Stimulated activated CD8-positive, alpha-beta memory T cell treated with anti-CD3 and anti-CD28 coated beads, Interleukin-15, amount 100 ng/mL, for 1 hour (primary cell): ENCODE measurements at places on chromosomes 1 and 21.

DNA sequence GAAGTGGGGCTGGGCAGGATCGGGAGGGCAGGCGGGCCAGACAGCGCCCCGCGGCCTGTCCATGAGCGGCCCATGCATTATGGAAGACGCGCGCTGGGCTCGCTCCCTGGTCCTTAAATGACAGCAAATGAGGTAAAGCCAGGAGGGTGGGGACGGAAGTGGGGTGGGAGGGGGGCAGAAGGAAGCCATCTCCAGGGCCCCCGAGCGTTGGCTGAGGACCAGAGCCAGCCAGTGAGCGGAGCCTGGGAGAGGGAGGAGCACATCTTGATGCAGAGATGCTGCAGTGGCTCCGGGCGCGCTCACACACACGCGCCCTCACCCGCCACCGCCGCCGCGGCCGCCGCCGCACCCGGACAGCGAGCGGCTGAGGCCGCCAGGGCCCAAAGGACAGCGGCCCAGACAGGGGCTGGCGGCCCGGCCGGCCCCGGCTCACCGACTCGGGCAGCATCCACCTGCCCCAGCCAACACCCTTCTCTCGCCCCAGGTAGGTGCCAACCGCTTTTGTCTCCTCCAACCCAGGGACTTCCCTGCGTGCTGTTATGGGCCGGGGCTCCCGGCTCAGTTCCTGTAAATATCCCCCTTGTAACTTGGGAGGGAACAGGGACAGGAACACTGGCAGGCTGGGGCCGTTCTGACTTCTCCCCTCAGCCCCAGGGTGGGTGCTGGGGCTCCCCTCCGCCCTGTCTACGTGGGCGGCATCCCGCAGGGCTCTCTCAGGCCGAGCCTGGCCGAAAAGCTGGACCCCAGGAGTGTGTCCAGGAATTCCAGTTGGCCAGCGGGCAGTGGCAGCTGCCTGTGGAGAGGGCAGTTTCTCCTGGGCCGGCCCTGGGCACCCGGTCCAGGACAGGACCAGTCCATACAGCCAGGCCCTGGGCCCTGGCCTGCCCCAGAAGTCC, at the start of gene CNTN2:
CNTN2 (plus strand) TSS at position 302 of the 896 bp plus-strand sequence. CDS start 9,974 bp downstream, outside the sequence.
- DNase-seq = no peak

- DNase-seq = no peak
These were observed 45.3 kb upstream of the B3GALNT2 start for GRCh38 chr1:235549351-235550139.

DNA sequence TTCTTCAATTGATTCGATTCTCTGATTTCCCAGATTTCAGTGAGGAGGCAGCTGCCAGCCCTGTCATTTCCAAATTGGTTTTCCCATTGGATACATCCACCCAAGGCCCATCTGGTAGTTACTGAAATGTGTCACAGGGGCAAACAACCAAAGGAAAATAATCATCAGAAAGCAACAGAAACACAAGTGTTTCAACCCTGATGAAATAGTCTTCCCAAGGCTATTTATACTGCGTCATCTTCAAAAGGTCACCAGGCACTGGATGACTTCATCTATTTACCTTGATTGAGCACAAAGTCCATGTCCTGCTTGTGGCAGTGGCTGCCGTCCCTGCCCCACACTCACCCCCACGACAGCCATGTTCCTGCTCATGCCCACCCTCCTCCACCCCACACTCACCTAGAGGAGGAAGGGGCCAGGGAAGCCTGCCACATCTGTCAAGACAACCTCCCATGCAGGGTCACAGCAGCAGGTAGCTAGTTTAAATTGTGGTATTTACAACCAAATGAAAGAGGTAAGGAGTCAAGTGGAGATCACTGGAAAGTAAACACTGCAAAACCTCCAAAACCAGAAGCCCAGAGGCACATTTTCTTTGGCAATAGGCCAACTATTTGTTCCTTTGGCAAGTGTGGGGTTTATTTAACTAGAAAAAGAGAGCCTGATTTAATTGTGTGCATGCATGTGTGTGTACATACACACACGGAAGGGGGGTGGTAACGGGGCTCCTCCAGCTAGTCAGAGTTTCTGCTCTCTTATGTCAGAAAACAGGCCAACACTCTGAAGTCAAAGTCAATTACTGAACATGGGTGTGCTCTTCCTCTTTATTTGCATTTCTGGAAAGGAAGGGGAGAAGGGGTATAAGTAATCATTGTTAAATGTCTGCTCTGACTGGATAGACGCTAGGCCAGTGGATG, 49.5 kb upstream of the RAB4A start:
- no peak for DNase-seq

DNA sequence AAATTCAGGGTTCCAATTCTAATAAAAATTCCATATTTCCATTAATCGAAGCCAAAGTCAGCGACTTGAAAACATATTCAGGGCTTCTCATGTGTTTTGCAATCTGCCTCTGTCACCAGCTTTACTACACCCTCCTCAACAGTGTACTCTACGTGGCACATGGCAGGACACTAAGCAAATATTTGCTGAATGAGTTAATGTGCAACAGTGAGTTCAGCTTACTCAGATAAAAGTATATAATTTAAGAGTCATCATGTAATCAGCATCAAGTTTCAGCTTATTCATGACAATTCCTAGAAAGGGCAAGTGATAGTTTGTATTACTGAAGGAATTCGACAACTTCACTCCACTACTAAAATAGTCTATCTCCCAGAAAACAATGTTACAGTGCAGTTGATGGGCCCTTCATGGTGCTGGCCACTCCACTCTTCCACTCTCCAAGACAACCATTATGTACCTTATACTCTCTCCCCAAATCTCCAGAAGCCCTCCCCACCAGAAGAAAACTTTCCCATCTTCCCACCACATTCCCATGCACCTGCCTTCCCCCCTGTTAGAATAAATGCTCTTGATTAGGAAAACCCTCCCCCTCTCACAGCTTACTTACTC, 97.3 kb downstream of the TTLL7 start:
- DNase-seq = no peak

DNA sequence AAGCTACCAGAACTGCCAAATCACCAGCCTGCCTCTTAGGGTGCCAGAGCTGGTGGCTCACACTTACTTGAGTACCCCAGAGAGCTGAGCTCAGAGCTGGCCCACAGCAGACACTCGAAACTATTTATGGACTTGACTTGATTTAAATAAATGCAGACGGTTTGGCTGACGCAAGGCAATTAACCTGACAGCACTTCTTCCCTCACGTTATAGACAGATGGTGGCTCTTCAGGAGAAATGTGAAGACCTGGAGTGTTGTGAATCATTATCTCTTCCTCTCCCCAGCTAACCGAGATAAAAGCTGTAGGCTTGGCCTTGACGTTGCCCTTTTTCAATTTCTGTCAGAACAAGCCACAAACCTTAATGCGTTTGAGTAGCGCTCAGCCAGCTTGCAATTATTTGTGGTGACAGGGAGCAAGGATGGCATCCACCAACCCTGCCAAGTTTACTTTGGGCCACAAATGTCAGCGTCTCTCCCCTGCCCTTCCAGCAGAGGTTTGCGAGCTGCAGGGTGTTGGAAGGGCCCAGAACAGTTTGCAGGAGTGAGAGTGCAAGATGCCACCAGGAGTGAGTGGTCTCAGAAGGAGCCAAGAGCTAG, 34.0 kb upstream of the BCAR3 start:
- DNase-seq = no peak

- DNase-seq = no peak
These were observed 17.6 kb downstream of the SYNJ1 start for GRCh38 chr21:32710069-32710784.

DNA sequence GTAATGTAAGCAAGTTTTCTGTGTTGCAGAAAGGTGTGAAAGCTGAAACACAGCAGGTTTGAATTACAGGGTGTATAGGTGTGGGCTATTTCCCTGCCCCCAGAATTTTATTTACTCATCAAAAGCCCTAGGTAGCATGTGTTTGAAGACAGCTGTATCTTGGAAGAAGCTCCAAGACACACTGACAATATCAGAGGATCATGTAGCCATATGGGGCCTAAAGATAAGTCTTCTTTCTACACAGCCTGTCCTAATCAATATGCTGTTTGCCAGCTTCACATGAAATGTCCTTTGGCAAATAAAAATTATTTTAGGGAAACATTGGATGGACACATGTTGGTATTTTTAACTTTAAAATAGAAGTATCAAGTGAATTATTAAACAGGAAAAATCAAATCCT, 17.5 kb upstream of the SUCO start:
- DNase-seq = no peak

GRCh38 chr1:56551691-56552090, 27.7 kb downstream of the PLPP3 start:
- no peak for DNase-seq

- DNase-seq = no peak
These were observed 357 bp upstream of the TXLNA start for GRCh38 chr1:32179193-32179442.

DNA sequence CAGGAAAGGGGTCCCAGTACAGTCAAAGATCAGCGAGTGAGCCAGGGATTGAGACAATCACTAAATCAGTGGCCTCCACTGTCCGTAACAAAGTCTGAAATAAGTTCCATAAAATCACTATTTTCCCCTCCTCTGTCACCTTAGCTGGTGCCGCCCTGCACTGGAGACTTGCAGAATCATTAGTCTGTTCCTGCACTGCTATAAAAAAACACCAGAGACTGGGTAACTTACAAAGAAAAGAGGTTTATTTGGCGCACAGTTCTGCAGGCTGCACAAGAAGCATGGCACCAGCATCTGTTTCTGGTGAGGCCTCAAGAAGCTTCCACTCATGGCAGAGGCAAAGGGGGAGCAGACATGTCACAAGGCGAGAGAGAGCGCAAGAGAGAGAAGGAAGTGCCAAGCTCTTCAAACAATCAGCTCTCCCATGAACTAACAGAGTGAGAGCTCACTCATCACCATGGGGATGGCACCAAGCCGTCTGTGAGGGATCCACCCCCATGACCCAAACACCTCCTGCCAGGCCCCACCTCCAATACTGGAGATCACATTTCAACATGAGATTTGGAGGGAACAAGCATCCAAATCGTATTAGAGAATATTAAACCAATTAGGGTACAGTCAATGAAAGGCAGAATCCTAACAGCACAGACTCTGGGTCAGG, 129.8 kb upstream of the TIAM1 start:
- DNase-seq = no peak

DNA sequence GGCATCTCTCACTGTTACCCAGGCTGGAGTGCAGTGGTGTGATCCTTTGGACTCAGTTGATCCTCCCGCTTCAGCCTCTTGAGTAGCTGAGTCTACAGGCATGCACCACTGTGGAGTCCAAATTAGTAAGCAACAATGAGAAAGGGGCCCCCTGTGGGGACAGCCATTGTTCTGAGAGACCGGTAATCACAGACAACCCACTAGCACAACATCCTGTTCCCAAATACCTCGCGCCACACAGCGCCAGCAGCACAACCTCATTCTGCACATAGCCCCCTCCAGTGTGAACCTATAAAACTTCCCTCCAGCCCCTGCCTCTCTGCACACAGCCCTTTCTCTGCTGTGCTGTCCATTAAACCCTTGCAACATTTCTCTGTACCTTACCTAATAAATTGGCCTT, 226.4 kb downstream of the DYRK1A start:
- no peak for DNase-seq

DNA sequence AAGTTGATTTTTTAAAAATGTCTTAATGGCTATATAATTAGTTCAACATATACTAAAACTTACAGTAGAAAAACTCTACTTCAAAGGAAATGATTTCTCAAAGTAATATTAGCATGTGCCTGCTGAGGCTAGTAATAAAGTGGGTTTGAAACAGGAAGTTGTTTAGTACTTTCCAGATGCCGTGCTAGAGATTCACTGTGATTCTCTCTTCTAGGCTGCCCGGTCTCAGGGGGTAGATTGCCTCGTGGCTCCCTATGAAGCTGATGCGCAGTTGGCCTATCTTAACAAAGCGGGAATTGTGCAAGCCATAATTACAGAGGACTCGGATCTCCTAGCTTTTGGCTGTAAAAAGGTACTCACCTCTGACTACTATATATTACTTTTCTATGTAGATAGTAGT, 9.1 kb downstream of the EXO1 start:
- no peak for DNase-seq

DNA sequence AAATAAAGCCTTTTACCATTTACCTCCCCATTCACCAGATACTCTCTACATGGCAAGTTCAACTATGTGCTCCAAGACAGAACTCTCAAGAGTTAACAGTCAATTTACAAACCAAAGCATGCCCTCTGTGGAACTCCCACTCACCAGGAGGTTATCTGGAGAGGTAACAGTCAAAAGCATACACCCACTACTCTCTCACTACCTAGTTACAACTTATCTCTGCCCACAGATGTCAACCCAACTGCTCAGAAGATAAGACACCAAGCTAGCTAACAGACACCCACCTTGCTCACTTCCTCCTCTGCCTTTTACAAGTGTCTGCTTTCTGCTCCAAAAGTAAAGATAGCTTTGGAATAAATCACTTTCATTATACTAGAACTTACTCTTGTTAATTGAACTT, 131.0 kb downstream of the TRIM33 start:
- no peak for DNase-seq

GRCh38 chr1:40948741-40949443, 30.6 kb upstream of the CTPS1 start:
- peak; percentile 10 for DNase-seq

DNA sequence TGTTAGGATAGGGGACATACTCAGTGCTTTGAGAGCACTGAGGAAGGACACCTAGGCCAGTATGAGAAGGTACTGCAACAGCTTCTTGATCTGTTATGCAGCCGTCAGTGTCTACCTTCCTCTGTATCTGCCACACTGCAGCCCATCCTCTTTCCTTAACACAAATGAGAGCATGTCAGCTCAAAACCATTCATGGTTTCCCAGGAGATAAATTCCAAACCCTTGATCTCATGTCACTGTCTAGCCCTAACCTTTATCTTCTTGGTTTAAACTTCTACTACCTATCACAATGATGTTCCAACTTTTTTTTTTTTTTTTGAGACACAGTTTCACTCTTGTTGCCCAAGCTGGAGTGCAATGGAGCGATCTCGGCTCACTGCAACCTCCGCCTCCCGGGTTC, 1.4 kb downstream of the ZMYND12 start:
- DNase-seq = no peak

DNA sequence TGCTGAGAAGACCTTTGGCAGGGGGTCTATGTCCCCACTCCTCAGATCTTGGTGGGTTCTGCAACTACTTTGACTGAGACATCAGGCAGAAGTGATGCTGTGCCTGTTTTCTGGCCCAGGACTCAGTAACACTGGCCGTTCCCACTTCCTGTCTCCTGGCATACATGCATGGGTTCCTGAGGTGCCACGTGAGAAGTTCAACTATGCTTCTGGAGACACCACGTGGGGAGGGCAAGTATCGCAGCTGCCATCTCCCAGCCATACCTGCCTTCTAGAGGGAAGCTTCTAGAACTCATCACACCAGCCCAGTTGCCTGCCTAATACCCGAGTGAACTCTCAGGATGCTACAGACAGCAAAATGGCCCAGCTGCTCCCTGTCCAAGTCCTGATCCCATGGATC, 65.8 kb downstream of the TRABD2B start:
- DNase-seq = no peak

DNA sequence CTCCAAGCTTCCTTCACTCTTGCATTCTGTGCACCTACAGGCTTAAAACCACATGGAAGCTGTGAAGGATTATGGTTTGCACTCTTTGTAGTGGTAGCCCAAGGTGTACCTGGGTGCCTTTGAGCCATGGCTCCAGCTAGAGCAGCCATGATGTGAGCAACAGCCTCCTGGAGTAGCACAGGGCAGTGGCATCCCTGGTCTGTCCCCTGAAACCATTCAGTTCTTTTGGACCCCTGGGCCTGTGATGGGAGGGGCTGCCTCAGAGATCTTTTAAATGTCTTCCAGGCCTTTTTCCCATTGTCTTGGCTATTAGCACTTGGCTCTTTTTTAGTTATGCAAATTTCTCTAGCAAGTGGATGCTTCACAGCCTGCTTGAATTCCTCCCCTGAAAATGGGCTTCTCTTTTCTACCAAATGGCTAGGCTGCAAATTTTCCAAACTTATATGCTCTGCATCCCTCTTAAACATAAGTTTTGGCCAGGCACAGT, 47.4 kb downstream of the CLCA4 start:
- DNase-seq = no peak

- no peak for DNase-seq
These were observed 2.6 kb upstream of the SYTL1 start for GRCh38 chr1:27339213-27339612.
